NCI-H187 treated with DMSO at 0.1 percent for 48 hours (cell line): ENCODE measurements at places on chromosomes 3 and 15.
A peak's percentile ranks its signal among the peaks of the same experiment; 100 is the strongest.

- DNase-seq: no peak
These were observed 37.6 kb downstream of the SPTSSB start for GRCh38 chr3:161333696-161334095.

DNA sequence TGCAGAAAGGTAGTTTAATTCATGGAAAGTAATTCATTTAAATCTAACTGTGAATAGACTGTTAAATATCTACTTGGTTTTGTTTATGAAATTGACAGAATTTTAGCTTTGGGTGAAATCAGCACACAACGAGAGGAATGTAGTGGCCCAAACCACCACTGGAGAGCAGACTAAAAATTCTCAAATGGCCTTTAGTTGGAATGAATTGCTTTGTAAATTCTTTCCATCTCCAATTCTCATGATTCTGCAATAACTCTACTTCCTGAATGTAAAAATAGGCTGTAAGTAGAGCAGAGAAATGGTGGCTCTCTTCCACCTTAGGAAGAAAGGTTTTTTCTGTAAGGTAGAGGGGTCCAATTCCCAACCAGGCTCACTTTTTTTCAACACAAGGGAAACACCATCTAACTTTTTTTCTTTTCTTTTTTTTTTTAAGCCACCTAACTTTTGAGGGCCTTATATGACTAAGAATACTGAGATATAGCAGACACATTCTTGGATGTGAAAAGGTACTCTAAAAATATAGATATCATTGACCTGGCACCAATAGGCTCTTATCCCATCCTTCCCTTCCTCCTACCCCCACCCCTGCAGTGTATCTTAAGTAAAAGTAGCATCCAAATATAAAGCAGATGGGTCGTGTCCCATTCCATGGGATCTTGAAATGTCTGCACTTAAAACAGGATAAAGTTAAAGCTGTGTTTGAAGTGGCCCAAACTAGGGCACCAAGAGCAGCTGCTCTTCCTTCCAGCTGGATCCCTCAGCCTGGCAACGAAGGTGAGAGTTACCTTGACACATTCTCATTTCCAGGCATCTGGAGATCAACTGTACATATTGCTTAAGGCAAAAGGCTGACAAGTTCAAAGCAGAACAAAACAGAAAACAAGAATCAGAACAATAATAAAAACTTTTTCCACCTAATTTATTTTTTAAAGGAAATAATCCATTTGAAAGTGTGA, 194.1 kb downstream of the TPRG1 start:
- no peak for DNase-seq

DNA sequence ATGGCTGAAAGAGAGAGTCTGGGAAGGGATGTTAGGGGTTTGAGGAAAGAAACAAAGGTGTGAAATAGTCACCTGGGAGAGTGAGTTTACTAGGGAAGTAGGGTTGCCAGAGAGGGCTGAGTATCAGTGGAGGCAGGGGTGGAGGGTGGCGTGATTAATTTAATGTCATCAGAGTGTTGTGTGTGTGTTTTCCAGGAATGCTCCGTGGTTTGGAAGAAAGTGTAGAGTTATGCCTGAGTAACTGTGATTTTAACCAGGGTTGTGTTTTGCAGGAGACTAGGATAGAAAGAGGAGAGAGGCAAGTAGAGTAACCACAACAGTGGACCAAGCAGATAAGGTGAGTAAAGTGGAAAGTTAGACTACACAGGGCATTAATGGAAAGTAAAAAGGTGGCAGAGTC, 27.2 kb downstream of the PLD1 start:
- no peak for DNase-seq

DNA sequence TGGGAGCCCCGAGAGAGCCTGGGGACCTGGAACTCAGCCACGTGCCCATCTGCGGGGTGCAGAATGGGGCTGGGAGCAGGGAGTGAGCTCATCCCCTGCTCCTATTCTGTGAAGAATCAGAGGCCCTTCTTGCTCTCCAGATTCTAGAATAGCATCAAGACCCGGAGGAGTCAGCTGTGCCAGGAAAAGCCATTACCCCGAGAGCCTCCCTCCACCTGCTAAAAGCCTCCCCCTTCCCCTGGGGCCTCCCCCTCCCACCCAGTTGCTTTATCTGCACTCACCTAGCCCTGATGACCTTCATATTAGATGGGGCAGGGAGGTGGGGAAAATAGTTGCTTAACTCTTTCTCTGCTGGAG, 23.1 kb downstream of the CCDC33 start:
- DNase-seq: peak; percentile 38

DNA sequence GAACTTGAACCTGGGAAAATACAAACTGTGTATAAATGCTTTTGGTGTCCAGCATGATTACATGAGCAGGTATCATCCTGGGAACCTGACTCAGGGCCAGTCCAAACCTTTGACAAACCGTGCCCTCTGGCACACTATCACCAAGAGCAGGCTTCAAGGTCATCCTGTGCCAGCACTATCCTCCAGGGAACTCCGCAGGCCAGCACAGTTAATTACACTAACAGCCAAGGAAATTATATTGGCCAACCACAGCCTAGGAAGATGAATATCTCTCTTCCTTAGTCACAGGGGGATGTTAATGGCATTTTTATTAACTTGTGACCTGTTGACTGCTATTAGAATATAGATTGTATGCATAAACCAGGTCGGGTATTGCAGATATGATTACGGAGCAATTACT, 262.0 kb downstream of the TUSC7 start:
- no peak for DNase-seq

- DNase-seq: no peak
These were observed 78.1 kb upstream of the PRICKLE2 start for GRCh38 chr3:64303401-64303800.
